T1000 (cell line): ENCODE measurements at places on chromosomes 3 and 15.
A peak's percentile ranks its signal among the peaks of the same experiment; 100 is the strongest.

DNA sequence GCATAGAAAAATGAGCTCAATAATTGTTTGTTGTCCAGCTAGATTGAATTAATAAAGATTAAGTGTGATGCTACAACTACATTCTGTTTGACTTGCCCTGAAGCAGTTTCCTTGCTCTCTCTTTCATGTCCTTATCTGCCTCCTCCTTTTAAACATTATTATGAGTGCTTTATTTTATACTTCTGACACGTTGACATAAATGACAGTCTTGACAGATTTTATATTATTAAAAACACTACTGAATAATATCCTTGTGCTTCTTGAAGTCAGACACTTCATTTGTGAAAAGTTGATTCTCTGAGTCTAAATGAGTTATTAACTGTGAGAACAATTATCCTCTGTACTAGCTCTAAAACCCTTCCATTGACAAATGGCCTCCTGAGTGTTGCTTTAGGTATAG is 58.2 kb downstream of the PLCL2 start:
- no peak for DNase-seq

- no peak for DNase-seq
Measured at GRCh38 chr3:4850211-4850927, 128.9 kb upstream of the BHLHE40 start.

- DNase-seq = no peak
Measured at GRCh38 chr15:33639978-33640377, 328.3 kb upstream of the CHRM5 start.

DNA sequence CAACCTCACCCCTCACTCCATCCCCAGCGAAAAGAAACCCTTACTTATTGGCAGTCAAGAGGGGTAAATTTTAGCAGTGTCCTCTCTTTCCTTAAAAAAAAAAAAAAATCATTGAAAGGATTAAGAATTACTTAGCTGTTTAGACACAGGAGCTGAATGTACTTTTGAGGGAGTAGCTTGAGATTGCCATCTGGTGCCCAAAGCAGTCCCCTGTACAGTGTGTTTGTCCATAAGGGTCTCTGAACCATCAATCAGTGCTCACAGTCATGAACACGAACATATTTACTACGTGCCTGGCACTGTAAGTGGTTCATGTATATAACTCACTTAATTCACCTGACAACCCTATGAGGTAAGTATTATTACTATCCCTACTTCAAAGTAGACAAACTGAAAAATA is 463.5 kb downstream of the RAP2B start:
- DNase-seq = no peak

GRCh38 chr3:128567141-128567540 is 74.1 kb upstream of the GATA2 start:
- DNase-seq = no peak

GRCh38 chr15:47717036-47717612 is at the start of gene SEMA6D:
TSS of gene SEMA6D (plus strand) at chr15:47717505. CDS start at chr15:47759799, 42,294 bp downstream.
- peak; percentile 71 for DNase-seq

- DNase-seq = no peak
Measured at GRCh38 chr3:65174713-65175112, 486.9 kb upstream of the ADAMTS9 start.

GRCh38 chr15:64311566-64311965 is 44.4 kb downstream of the CSNK1G1 start:
- no peak for DNase-seq

- DNase-seq = no peak
Measured at GRCh38 chr3:100103558-100104441, 10.5 kb downstream of the FILIP1L start.

- peak; percentile 22 for DNase-seq
Measured at GRCh38 chr15:42890161-42890913, 30.2 kb downstream of the TTBK2 start.

DNA sequence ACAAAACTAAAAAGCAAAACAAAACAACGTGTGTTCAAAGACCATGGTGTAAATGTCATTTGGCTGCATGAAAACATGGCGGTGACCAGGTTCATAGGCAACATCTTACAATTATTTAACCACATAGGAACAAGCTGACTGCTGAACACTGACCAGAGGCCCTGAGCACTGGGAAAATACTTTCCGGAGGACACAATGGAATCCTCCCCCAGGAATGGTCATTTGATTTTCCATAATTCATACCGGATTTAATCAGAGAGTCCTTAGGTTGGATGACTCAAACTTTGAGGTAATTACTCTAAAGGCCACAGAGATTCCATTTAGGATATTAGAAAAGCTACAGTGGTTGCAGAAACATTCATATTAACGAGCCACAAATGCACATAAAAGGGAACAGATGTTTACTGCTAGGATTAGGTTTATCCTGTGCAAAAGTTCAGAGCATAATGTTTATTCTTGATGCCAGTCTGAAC is 254.7 kb downstream of the NR1D2 start:
- DNase-seq = no peak

DNA sequence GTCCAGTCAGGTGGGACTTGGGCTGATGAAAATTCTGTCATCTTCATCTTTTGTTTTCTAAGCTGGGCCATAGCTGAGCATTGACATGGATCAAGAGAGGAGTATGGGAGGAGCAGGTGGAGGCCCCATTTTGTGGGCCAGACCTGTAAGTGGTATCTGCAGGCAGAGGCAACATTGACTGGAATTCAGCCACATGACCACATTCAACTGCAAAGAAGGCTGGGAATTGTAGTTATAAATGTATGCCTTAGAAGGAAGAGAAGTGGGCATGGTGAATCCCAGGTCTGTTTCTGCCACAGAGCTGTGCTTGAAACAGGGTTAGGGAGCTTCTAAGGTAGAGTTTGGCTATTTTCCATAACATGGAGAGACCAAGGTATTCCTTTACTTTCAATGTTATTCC is 11.4 kb downstream of the KCNAB1 start:
- no peak for DNase-seq

DNA sequence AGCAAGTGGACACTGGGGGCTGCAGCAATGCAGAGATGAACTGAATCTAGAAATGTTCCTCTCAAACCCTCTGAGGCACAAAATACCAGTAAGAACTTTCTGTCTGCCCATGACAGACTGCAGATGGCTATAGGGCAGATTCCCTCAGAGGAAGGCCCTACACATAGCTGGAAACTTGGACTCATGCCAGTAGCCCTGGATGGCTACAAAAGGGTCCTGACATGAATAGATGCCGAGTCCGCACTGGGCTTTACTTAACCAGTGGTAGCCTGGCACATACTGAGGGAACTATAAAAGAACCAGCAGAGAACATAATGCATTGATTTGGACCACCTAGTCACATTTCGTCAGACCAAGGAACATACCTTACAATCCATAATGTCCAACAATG is 66.7 kb downstream of the C3orf80 start:
- no peak for DNase-seq

GRCh38 chr3:10937141-10937825 is 55.3 kb upstream of the SLC6A1 start:
- no peak for DNase-seq

- no peak for DNase-seq
Measured at GRCh38 chr3:115859002-115859807, 235.9 kb downstream of the GAP43 start.

- no peak for DNase-seq
Measured at GRCh38 chr3:67655364-67656121, 1.1 kb upstream of the SUCLG2 start.

- DNase-seq = no peak
Measured at GRCh38 chr3:117674321-117674720, 964.7 kb downstream of the TUSC7 start.

- DNase-seq = no peak
Measured at GRCh38 chr15:95930659-95931375, 399.7 kb upstream of the NR2F2 start.

GRCh38 chr3:126131881-126132750 is 48.2 kb upstream of the SLC41A3 start:
- no peak for DNase-seq

- DNase-seq = no peak
Measured at GRCh38 chr3:13004376-13004775, 68.9 kb downstream of the IQSEC1 start.

GRCh38 chr3:115164374-115165221 is 17.5 kb upstream of the ZBTB20 start:
- no peak for DNase-seq

- no peak for DNase-seq
Measured at GRCh38 chr3:47092090-47092489, 71.8 kb downstream of the SETD2 start.

- DNase-seq = no peak
Measured at GRCh38 chr15:47959617-47960413, 161.0 kb upstream of the SLC24A5 start.
